ENCODE measurements at places on chromosomes 5 and 9. TPM values are rescaled to one million over a fixed set of nuclear protein-coding genes. Genes with fewer than 3 reads are reported as not detected.
A peak's percentile ranks its signal among the peaks of the same experiment; 100 is the strongest.

- no peaks in the 10 kb centered on the region for H3K4me1 ChIP-seq
- no peak overlapping the region for H3K4me3 ChIP-seq
- no peaks in the 10 kb centered on the region for H3K27me3 ChIP-seq
- H3K36me3 ChIP-seq: no peaks in the 10 kb centered on the region
- no peak overlapping the region for H3K27ac ChIP-seq
Measured at GRCh38 chr5:97735209-97735608, 552.2 kb upstream of the RIOK2 start.

- H3K4me1 ChIP-seq: no peaks in the 10 kb centered on the region
- no peak overlapping the region for H3K4me3 ChIP-seq
- no peak for DNase-seq
Measured at GRCh38 chr9:1505489-1505888, 455.3 kb downstream of the DMRT2 start.

Gene CFAP77
- total RNA-seq: not detected

Gene ANKRD31
- not detected for total RNA-seq

GRCh38 chr9:109794361-109795012, 14.5 kb downstream of the PALM2AKAP2 start:
- DNase-seq: peak; percentile 79
- H3K27ac ChIP-seq: peak overlapping the region; percentile 88
- H3K4me1 ChIP-seq: peaks cover 80% of the 10 kb centered on the region
- H3K36me3 ChIP-seq: no peaks in the 10 kb centered on the region
- no peak overlapping the region for H3K4me3 ChIP-seq

Gene ZDHHC11
- not detected for total RNA-seq

Gene CMBL
- total RNA-seq: 0.75 TPM

Gene LCN9
- not detected for total RNA-seq
